ENCODE measurements at places on chromosomes 13 and 19.

DNA sequence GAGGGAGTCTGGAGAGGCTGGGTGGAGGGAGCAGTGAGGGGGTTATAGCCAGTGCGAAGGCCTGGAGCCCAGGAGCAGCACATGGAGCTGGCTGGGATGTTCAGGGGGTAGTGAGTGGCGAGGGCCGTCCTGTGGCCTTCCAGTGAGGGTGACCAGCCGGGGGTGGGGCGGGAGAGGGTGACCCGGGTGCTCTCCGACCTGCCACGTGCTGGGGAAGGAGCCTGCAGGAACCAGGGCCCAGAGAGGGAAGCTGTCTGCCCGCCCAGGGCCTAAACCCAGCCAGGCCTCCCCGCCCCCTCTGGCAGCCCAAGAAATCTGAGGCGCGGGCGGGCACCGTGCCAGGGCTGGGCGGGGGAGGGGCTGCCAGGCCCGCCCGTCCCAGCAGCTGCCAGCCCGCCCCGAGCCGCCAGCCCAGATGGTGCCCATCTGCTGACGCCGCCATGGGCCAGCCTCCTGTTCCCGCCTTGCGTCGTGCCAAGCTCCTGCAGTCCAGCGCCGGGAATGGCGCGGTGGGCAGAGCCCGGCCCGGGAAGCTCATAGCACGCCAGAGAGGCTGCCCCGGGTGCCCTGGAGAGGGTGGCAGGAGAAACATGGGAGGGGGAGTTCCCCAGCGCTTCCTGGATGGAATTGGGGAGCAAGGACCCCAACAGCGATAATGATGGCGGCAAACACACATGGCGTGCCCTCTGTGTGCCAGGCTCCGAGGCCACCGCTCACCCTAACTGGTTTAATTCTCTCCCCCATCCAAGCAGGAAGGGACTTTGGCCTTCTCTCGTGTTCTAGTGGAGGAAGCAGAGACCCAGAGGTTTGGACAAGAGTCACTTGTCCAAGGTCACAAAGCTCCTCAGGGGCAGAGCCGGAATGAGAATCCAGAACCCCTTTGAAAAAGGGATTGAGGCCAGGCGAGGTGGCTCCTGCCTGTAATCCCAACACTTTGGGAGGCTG, 21.5 kb downstream of the NFIC start:
- no peak for DNase-seq

GRCh38 chr19:45881909-45882528, 3.9 kb downstream of the IRF2BP1 start:
- DNase-seq, result no peak

DNA sequence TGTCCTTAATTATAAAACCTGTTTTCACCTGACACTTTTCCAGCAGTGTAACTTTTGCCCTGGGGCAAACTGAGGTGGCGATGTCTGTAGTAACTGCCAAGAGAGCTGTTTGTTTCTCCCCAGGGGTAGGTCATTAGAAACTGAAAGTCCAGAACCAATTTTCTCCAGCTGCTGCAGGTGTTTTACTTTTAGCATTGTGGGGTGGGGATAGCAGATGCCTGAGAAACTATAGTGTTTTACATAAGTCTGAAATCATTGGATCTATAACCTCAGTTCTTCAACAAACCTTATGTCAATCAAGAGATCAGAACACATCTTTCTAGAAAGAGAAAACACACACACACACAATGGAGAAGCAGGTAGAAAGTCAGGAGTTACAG, 92.7 kb downstream of the LHFPL6 start:
- peak; percentile 69 for DNase-seq

- no peak for DNase-seq
Observed at GRCh38 chr13:111542530-111543341, 222.3 kb downstream of the TEX29 start.

DNA sequence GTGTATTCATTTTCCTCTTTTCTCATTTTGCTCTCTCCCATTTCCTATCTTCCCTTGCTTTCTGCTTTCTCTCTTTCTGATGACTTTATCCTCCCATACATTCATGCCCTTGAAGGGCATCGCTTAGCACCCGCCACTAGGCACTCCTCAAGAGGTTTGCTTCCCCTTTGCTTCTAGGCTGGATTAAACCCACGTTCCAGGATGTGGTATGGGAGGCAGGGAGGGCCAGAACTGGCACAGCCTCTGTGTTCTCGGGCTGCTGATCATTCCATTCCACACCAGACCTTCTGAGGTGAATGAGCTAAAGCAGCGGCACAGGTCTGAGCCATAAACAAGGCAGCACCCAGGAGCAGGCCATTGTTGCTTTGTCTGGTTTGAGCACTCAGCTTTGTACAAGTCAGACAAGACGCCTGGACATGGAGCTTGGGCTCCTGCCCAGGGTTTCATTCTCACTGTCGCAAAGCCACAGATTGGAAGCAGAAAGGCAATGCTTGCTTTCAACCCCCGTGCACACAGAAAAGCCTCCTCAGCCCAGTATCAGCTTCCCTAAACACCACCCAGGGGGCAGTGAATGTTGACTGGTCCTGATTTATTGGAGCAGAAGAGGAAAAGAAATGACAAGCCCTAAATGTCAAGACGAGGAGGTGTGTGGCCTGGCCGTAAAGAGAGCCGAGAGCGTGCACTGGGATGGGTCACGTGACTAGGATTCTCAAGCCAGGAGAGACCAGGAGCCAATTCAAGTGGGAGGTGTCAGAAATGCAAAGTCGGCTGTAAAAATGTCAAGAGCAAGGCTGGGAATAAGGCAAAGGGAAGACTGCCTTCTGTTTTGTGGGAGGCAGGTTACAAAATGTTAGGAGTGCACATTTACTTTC, 218.0 kb upstream of the SERP2 start:
- DNase-seq, result no peak

DNA sequence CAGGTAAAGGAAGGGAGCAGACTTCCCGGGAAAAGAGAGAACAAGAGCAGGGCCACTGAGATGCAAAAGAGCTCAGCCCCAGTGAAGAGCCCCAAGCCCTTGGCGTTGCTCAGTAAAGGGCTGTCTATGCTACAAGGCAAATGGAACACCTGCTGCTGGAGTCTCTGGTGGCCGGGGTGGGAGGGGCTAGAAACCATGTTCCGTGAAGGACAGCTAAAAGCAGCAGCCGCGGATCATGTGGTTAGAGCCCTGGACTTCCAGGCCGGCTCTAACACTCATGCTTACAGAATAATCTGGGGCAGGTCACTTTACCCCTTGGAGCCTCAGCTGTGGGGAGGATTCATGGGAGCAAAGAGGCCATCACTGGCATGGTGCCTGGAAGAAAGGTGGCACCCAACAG, 17.8 kb downstream of the POU2F2 start:
- peak; percentile 79 for DNase-seq

All from MM.1S (cell line).